ENCODE measurements at places on chromosomes 1 and 21.

- DNase-seq: peak; percentile 9
Measured at GRCh38 chr21:44701541-44701940, 4.6 kb downstream of the KRTAP10-12 start.

GRCh38 chr1:198794498-198794897 is 155.7 kb downstream of the PTPRC start:
- DNase-seq: no peak

GRCh38 chr1:225919906-225920305 is 4.1 kb downstream of the PYCR2 start:
- DNase-seq: peak; percentile 44

GRCh38 chr1:230426246-230427093 is at the start of gene PGBD5:
PGBD5 (minus strand) TSS chr1:230426332; CDS start chr1:230425928, 404 bp downstream.
- peak; percentile 61 for DNase-seq

DNA sequence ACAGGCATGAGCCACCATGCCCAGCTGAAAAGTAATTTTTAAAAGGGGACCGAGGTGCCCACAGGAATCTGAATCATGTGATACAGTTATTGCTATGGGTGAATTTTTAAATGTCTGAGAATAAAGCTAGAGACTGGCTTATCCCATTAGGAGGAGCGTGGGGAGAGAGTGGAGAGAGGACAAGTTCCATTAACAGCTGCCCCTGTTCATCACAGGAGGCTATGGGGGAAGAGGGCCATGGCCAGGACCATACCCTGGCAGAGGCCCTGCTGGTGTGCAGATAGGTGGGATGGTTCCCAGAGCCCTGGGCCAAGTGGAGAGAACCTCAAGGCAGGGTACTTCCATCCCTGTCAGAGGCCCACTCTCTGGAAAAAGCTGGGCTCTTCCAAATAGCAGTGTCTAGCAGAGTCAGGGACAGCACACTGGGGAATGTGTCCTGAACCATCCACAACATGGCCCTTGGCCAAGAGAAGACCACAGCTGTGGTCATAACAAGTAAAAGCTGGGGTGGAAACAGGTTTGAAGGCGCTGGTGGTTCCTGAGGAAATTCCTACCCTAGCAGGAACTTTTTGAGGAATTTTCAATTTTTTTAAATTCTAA is 13.7 kb upstream of the ZNF691 start:
- no peak for DNase-seq

DNA sequence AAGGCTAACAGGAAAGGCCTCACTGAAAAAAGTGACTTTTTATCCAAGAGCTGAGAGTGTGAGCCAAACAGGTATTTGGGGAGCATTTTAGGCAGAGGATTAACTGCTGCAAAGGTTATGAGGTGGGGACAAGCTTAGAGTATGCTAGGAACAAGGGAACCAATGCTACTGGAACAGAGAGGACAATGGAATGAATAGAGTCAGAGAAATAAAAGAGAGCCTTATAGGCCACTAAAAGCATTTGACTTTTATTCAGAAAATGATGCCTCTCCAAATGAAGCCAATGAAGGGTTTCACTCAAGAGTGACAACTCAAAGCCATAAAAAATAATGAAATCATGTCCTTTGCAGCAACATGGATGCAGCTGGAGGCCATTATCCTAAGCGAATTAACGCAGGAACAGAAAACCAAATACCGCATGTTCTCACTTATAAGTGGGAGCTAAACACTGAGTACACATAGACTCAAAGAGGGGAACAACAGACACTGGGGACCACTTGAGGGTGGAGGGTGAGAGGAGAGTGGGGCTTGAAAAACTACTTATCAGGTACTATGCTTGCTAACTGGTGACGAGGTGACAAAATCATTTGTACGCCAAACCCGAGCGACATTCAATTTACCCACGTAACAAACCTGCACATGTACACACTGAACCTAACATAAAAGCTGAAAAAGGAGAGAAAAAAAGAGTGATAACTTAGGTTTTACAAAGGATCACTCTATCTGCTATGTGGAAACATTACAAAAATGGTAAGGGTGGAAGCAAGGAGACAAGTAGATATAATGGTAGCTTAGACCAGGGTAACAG is 11.1 kb downstream of the PTP4A2 start:
- DNase-seq: no peak

DNA sequence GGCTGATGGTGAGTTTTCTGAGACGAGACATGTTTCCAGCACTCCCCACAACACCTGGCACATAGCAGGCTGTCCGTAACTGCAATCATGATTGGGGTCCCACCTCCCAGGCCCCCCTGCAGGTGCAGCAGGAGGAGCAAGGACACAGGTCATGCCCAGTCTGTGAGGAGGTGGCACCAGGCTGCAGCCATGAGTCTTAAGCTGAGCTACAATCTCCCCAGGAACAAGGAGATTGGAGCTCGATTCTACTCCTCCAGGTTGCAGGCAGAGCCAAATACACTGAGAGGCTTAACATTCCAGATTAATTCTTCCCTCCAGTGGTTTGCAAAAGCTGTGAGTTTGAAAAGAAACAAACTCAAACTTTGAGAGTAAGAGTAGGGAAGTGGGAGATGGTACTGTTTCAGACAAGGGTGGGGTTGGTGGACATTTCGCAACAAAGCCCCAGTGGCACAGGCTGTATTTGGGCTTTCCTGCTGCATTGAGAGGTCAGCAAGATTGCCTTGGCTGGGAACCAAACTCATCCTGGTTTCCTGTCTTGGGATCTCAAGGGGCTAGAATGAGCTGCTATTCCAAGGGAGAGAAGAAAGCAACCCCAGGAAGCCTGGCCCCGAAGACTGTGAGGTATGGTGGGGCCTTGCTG is 64.8 kb upstream of the GALNT2 start:
- DNase-seq: no peak

DNA sequence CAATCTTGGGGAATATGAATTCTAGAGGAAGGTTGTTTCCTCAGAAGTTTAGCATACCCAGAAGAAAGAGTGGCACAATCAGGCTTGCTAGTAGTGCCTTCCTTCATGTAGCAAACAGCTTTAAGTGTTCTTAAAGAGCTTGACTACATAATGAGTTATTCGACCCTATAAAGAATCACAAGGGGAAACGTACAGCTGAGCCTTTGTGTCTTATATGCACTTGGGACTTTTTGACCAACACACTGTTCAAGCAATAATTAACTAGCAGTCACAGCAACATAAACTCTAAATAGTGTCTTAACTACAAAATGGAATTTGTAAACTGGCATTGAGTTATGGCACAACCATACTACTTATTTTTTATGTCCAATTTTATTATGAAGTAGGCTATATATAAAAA is 86.1 kb downstream of the TTLL7 start:
- no peak for DNase-seq

DNA sequence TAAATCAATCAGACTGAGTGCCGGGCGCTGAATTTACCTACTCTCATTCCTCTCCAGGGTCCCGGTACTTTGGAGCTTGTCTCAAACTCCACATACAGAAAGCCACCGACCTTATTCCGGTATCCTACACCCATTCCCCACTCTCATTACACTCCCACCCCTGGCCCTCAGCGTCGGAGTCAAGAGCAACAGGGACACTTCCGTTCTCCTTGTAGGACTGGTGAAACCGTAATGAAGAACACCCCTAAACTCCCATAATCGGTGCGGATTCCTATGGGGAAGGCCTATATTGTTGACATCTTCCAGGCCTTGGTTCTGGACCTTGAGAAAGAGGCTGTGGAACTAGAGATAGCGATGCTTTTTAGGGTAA is 798 bp downstream of the ZBED6 start:
- DNase-seq: peak; percentile 39

DNA sequence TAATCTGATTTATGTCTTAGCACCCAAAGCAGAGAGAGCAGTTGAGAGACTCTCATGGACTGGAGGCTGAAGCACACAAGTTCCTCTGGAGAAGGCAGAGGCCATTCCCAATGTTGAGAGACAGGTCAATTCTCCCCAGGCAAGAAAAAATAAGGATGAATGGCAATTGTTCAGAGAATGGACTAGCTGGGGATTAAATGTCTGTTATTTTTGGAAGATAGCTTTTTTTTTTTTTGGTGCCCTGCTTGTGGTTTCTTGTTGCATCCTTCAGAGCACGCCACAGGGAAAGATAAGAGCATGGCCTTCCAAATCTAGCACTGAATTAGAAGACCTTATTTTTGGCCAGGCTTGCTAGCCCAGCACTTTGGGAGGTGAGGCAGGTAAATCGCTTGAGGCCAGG is 65.6 kb upstream of the ERRFI1 start:
- no peak for DNase-seq

- DNase-seq: peak; percentile 87
Measured at GRCh38 chr21:45820171-45821091, 161.1 kb upstream of the COL6A1 start.

DNA sequence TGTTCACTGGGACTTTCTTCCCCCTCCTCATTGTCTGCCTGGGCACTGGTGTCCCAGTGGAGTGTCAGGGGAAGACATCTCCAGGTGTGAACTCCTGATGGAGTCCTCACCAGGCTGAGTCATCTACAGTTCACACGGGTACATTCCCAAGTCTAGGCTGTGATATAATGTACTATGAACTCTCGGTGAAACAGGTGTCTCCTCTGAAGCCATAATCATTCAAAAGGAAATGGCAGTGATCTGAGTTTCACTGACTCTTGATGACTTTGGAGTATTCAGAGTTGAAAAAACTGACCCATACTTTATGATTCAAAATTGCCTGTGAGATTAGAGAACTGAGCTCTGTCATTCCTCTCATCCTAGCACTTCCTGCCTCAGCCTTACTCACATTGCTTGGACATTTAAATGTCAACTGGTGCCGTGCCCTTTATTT is 9.1 kb downstream of the LAMC2 start:
- DNase-seq: no peak

DNA sequence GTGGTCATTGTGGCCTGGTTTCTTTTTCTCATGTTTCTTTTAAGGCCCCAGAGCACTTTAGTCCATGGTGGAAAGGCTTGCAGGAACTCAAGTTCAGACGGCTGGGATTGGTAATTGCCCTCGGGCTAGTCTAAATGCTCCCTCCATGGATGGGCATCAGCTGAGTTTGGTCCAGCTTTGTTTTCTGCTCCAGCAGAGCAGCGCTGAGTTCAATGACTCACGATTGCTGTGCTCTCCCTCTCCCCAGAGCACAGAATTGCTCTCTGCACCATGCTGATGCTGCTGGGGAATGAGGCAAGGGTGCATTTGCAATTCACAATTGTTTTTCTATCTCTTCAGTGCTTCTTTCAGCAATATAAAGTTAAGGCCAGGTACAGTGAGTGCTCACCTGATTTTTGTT is 1.8 kb upstream of the OR2T6 start:
- no peak for DNase-seq

- DNase-seq: no peak
Measured at GRCh38 chr1:230215031-230215430, 148.0 kb downstream of the GALNT2 start.

- DNase-seq: no peak
Measured at GRCh38 chr1:80533093-80533492, 1267.6 kb upstream of the ADGRL2 start.

DNA sequence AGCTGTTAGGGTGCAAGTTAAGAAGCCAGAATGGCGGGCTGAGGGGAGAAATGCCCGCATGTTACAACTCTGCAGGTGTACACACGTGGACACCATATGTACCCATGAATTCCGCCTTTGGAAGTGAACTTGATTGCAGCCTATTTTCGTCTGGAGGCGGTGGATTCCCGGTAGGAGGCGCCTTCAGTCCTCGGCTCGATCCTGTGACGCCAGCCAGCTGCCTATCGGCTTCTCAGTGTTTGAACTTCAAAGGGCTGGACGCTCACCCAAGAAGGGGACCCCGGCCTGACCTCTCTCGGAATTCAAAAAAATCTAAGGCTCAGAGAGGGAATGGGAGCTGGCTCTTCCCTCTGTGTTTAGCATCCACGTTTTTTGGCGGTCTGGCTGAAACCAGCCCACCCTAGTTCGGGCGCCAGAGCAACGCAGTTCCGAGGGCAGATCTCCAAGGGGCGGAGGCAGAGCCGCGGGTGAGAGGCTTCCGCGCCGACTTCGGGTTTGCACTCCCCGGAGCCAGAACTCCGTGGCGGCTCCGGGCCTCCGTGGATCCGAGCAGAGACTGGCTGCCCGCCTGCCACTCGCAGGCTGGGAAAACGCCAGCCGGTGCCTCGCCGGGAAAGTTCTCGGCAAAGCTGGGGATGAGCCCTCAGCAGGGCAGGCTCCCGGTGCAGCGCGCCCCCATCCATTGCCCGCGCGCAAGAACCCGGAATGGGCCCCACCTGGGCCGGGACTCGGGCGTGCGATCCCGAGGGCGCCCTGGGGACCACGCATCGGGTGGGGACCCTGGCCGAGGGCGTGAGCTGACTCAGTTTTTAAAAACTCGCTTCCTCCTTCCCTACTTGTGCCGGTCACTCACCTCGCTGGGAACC is 996 bp upstream of the TMEM51 start:
- DNase-seq: peak; percentile 39

GRCh38 chr1:156135930-156136871 is 17.2 kb upstream of the SEMA4A start:
- no peak for DNase-seq

DNA sequence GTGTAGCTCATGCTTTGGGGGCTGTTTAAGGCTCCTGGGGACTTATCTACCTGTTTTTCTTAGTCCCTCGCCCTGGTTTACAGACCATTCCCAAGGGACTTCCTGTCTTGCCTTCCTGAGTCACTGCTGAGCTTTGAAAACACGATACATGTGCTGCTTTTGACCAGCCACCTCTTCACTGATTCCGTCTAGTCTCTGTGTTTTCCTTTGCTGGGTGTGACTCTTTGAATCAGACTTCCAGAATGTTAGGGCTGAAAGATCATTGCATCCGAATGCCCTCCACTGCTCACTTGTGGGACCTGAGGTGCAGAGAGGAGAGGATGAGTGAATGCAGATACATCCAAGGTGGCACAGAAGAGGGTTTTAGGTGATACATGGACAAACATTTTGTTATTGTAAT is 35.4 kb upstream of the CITED4 start:
- no peak for DNase-seq

GRCh38 chr1:10236405-10237156 is 26.2 kb downstream of the KIF1B start:
- DNase-seq: no peak

DNA sequence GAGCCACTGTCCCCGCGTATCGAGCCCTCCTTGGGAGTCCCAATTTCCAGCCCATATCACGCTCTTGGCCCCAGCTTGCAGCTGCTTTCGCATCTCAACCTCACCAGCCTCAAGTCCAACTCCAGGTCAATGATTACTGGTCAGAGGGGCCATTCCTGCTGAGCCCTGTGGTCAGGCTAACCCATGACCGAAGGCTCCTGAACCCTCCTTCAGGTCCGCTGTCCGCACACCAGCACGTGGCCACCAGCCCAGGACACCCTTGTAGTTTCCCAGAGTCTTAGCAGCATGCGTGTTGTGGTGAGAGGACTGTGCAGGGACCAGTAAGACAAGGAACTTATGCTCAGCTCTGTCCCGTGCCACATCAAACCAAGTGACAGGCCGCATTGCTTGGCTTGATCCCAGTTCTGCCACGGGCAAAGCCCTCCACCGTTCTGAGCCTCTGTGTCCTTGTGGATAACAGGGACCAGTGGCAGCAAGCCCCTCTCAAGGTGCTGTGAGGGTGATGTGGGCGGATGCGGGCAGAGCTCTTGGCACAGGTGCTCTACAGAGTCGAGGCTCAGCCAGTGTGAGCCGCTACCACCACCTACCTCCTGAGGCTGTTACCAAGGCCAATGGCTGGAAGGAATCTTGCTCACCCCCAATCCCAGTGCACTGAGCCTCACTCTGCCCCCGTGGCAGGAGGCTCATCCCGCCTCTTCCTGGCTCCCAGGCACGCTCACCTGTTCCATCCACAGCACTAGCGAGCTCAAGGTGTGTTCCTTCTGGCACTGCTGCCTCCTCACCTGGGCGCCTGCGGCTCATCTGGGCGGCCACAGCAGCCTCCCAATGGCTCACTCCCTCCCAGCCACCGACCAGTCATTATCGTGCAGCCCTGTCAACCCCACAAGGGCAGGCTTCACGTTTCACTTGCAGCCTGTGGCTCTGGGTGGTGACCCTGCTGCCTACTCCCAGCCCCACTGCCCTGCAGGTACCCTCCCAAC is 20.4 kb downstream of the KRTAP10-1 start:
- no peak for DNase-seq

Data from stimulated activated CD4-positive, alpha-beta T cell treated with anti-CD3 and anti-CD28 coated beads, Interleukin-2, amount 100 ng/mL, for 24 hours (primary cell).